SK-N-MC (cell line): ENCODE measurements at places on chromosomes 12 and 14.

- no peak for DNase-seq
Observed at GRCh38 chr12:131197490-131197889, 243.8 kb downstream of the ADGRD1 start.

GRCh38 chr12:29990971-29991370 lies 207.2 kb upstream of the TMTC1 start:
- no peak for DNase-seq

DNA sequence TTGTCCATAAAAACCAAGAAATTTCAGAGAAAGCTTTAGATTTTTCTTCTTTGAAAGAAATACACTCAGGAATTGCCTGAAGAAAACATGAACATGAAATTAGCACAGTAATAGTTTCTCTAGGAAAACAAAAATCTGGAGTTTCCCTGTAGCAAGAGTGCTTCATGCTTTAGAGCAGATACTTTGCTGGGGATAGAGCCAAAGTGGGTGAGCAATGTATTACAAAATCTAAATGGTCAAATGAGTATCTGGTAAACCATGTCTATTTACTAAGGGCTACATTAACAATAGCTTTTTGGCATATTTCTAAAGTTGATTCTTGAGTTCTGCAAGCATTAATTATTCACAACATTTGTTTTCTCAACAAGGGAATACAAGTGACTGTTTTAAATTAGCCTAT lies 26.2 kb downstream of the AVPR1A start:
- no peak for DNase-seq

- DNase-seq = no peak
Observed at GRCh38 chr12:90628213-90628612, 326.8 kb downstream of the CCER1 start.

GRCh38 chr12:58029260-58029659 lies 87.9 kb downstream of the ATP23 start:
- no peak for DNase-seq

DNA sequence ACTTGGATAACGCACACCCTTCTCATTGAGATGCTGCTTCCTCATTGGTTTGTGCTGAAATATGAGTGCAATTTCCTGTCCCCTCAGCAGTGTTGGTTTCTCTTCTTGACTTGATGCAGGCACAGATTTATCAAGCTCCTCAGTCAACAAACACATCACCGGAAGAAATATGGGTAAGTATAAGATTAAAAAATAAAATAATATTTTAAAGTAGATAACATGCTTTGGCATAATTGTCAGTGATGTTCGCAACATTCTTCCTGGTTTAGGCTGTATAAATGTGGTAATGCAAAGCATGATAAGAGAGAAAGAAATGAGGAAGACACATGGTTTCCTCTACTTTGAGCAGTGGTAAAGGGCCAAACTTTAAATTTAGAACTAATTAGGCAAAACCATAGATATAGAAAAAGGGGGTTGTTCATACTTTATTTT lies at the start of gene GPR65:
TSS of gene GPR65 (plus strand) at position 86 of the 432 bp plus-strand sequence. CDS start 5,713 bp downstream, outside the sequence.
- no peak for DNase-seq

- DNase-seq = no peak
Observed at GRCh38 chr12:124543590-124544310, 23.7 kb downstream of the NCOR2 start.

DNA sequence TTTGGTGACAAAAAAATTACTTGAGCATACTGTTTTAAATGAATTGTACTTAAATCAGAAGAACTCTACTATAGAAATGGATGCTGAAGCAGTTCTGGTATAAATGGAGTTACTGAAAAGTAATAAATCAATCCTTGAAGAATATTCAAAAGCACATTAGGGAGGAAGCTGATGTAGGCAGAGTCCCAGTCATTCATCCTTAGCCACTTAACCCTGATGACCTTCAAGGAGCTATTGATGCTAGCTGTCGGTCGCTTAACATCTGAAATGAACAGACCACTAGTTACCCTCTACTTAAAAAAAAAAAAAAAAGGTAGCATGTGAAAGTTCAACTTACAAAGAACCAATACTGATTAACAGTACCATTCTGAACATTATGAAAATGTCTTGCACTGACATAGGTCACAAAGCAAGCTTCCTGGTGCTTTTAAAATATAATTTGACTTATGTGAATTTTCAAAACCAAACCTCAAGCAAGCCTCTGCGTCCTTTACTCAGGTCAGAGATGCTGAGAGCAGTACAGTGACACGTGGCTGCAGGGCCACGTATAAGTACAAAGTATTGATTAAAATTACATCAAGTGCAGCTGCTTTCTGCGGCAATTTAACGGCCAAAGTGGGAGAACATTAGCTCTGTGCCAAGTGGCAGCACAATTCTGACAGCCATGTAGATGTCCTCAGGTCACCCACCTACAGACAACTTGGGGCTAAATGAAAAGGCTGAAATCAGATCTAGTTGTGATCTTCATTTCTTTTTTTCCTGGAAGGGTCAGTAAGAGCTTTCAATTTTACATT lies 18.1 kb downstream of the PPM1H start:
- DNase-seq = no peak

DNA sequence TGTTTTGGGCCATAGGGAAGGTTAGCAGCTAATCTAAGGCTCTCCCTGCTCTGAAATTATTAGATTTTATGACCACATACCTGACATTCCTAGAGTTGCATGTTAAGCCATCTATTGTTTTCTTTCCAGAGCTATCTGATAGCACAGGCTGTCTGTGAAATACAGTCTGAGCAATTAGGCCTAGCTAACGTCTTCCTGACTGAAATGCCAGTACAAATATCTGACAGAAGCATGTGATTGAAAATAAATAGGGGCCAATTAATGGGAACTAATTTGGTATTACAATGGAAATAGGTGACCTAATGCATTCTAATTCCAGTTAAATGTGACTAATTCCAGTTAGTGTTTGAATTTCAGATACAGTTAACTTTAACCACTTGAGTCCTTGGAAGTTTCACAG lies 115.2 kb downstream of the C12orf75 start:
- DNase-seq = no peak

DNA sequence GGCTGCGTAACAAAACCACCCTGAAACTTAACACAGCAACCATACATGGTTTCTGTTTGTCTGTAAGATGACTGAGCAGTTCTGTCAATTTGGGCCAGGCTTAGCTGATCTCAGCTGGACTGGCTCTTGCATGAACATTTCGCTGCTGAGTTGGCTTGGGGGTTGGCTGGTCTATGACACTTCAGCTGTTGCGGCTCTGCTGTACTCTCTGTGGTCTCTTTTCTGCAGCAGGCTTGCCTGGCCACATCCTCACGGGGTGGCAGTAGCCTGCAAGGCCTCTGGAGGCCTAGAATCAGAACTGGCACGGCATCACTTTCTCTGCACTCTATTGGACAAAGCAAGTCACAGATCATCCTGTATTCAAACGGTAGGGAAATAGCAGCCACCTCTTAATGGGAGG lies 216.2 kb downstream of the BCL11B start:
- DNase-seq = no peak

- DNase-seq = no peak
Observed at GRCh38 chr12:104669089-104669721, 212.5 kb downstream of the CHST11 start.

DNA sequence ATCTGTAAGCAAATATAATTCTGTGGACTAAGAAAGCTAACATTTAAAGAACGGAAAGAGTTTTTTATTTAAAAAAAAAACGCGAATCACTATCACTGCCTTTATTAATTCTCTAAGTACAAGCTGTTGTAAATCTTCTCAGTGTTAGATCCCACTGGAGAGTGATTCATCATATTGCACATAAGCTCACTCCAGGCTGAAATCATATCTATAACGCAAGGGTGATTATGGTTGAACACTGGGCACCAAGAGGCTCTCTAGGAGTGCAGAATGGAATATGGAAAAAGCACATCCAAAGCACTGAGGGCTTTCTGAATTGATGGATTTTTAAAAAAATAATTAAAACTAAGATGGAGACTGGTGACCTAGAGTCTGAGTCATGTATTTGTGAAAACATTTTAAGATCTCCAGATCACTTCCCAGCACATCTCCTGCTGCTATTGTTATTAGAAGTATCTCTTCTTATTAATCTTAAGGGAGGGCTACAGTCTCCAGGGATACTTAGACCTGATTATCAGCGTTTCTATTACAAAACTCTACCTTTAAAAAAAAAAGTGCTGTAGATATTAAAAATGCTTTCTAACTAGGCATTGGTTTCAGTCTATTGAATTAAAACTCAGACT lies 1106.8 kb downstream of the AACS start:
- DNase-seq = no peak

- DNase-seq = no peak
Observed at GRCh38 chr12:8057839-8058238, 8.3 kb downstream of the C3AR1 start.

GRCh38 chr14:101153691-101154090 lies 250.2 kb upstream of the RTL1 start:
- DNase-seq = no peak

DNA sequence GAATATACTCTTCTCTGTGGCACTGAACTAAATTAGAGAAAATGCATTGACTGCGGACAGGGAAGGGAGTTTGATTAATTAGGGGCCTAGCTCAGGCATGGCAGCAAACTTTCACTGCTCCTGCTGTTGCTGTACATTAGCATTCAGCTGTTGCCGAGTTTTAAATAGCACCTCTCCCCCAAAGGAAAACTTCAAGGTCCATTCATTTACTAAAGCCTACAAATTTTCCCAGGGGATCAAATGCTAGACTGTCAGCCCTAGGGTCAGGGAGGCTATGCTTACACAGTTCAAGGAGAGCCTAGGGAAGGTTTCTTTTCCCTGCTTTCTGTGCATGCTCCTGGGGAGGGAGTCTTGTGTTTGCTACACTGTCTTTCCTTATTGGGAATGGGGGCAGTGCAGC lies 60.0 kb upstream of the GZMB start:
- no peak for DNase-seq

GRCh38 chr14:67557118-67557517 lies 24.0 kb downstream of the PLEKHH1 start:
- DNase-seq = no peak

GRCh38 chr12:116037941-116038837 lies 239.3 kb downstream of the MED13L start:
- no peak for DNase-seq

DNA sequence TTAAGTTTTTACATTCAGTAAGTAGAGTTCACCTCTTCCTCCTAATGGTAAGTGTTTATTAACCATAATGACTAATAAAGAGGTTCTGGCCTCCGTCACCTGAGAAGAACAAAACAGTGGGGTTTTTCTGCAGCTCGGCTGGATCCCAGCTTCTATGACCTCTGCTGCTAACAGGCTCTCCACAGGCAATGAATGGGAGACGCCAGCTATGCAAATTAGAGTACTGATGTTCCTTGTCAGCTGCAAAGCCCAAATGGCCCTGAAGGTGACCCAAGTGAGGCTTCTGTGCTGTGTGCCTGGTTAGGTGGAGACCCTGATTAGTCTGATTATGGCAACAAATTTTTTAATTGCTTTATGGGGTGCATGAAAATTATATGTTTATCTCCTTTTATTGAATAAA lies 218.1 kb downstream of the APAF1 start:
- no peak for DNase-seq

DNA sequence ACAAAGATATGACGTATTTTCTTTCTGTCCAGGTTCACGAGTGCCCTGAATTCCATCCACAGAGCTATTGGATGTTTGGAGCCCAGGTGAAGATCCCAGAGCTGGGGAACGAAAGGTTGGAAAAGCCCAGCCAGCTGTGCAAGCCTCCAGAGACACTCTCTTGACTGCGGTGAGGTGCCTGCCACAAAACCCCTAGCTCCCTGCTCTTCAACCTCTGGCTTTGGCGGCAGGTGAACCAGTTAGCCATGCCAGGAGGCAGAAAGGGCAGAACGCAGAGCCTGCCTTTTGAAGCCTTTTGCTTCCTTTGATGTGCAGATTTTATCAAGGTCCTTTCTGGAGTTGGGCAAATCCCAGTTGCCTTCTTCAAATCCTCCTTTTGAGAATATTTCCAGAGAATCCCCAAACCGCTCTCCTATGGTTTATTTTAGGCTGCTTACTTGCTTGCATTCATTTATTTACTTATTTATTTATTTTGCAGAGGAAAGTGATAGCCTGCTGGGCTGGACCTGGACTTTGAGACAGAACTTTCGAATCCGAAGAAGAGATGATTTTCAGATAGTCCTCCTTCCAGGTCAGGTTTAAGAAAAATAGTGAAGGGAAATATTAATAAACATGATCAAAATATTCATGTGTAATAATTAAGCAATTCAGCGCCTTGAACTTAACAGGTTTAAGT lies 411.2 kb upstream of the TBX3 start:
- DNase-seq = no peak

GRCh38 chr12:1204581-1205121 lies 213.6 kb downstream of the ERC1 start:
- no peak for DNase-seq

DNA sequence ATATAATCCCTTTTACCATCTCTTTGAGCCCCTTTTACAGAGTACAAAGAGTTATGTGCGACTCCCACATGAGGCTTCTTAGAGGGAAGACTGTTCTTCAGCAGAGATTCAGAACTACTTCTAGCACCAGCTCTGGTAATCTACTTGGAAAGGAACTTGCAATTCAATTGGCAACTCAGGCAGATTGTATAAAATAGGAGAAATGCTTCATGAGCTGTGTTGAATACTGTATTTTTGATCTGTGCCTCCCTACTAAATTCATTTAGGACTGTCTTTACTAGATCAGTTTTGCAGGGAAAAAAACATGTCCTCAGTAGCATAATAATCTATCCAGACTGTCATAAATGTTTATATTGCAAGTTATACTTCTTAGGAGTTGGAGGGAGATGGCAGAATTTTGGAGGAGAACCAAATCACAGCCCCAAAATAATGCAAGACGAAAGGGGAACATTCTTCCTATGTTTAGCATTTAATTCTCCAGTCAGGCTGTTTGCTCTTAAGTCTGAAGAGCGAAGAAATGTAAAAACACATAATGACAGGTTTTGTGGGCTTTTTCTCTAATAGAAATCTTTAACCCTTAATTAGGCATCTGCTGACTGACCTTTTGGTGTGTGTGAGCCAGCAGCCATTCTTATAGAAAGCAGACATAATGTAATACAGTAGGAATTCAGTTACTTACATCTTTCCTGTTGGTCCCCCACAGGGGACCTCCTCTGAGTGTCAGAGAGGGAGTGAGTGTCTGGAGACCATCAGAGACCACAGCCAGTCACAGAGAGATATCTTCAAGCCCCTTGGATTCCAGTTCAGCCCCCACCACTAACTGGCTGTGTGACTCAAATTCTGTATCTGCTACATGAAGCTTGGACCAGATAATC lies 3.9 kb downstream of the ANO4 start:
- no peak for DNase-seq

- DNase-seq = no peak
Observed at GRCh38 chr12:100721169-100721568, 73.4 kb upstream of the ANO4 start.

DNA sequence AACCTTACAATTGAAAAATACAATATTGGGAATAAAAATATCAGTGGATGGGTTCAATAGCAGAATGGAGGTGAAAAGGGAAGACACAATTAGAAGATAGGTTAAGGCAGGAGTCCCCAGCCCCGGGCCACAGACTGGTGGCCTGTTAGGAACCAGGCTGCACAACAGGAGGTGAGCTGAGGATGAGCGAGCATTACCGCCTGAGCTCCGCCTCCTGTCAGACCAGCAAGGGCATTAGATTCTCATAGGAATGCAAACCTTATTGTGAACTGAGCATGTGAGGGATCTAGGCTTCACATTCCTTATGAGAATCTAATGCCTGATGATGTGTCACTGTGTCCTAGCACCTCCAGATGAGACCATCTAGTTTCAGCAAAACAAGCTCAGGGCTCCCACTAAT lies 27.3 kb upstream of the ST8SIA1 start:
- no peak for DNase-seq
